MM.1S (cell line): ENCODE measurements at places on chromosomes 1 and 21.

- H3K27me3 ChIP-seq: no peaks in the 10 kb centered on the region
- no peaks in the 10 kb centered on the region for H3K4me1 ChIP-seq
- no peak overlapping the region for H3K27ac ChIP-seq
- no peaks in the 10 kb centered on the region for H3K36me3 ChIP-seq
- no peak overlapping the region for H3K4me3 ChIP-seq
- no peak for DNase-seq
Observed at GRCh38 chr1:201426479-201427310, 5.2 kb upstream of the TNNI1 start.

DNA sequence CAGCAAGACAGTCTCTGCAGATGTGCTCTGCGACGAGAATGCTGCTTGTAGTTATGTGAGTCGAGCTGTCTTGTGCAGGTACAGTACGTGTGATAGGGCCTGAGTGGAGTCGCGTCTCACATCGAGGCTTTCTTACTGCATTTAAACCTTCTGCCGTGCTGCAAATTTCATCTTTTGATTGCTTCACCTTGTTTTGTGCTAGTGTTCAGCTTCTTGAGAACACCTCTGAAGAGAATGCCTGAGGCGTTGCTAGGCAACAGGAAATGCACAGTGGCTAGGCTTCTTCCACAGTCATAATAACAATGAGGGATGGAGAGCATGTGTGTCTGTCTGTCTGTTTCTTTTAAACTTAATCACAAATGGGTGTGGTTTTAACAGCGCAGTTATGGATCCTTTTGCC lies 52.9 kb downstream of the MRPS6 start:
- DNase-seq: no peak
- H3K4me1 ChIP-seq: no peaks in the 10 kb centered on the region
- no peak overlapping the region for H3K4me3 ChIP-seq
- H3K36me3 ChIP-seq: no peaks in the 10 kb centered on the region

DNA sequence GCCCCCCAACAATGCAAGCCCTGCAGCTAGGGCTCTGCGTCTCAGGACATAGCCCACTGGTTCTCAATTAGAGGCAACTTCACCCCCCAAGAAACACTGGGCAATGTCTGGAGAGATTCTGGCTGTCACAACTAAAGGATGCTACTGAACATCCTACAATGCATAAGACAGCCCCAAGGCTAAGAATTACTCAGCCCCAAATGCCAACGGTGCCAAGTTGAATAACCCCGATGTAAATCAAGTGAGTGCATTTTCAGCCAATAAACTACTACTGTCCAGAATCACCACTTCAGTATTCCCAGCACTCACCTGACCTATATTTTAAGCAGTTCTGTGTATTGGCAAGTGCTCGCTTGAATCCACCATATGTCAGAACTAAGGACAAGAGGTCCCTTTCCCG lies 6.9 kb downstream of the RIPK4 start:
- no peak overlapping the region for H3K27ac ChIP-seq
- H3K4me3 ChIP-seq: no peak overlapping the region
- no peaks in the 10 kb centered on the region for H3K4me1 ChIP-seq
- peaks cover 77% of the 10 kb centered on the region for H3K27me3 ChIP-seq
- DNase-seq: no peak

GRCh38 chr21:41564871-41565274 lies 56.9 kb upstream of the TMPRSS2 start:
- peak; percentile 71 for DNase-seq
- H3K27ac ChIP-seq: peak overlapping the region; percentile 54
- no peaks in the 10 kb centered on the region for H3K36me3 ChIP-seq
- H3K4me3 ChIP-seq: no peak overlapping the region
- H3K4me1 ChIP-seq: peaks cover 25% of the 10 kb centered on the region

DNA sequence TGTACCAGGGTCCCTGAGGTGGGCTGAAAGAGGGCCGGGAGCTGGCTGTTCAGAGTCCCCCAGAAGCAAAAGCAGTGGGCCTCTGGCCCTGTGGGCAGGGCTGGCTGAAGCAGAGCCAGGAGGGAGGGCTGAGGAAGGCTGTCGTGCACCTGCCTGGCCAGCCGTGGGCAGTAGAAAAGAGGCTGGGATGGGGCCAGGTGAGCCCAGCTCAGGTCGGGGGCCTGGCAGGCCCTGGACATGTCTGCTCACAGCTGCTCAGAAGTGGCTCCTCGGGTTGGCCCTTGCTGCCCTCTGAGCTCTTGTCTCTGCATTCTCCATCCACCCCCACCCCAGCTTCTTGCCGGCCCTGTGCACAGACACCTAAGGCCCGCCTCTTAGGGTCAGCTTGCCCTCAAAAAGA lies 60.0 kb downstream of the TCP10L start:
- no peaks in the 10 kb centered on the region for H3K36me3 ChIP-seq
- no peaks in the 10 kb centered on the region for H3K27me3 ChIP-seq

GRCh38 chr1:243505986-243506689 lies 250.3 kb downstream of the SDCCAG8 start:
- no peaks in the 10 kb centered on the region for H3K36me3 ChIP-seq
- DNase-seq: no peak
- H3K4me1 ChIP-seq: no peaks in the 10 kb centered on the region
- no peak overlapping the region for H3K4me3 ChIP-seq
- H3K27ac ChIP-seq: no peak overlapping the region

GRCh38 chr1:60847855-60848582 lies 234.3 kb upstream of the NFIA start:
- H3K36me3 ChIP-seq: no peaks in the 10 kb centered on the region
- H3K27ac ChIP-seq: no peak overlapping the region
- no peak for DNase-seq
- H3K4me3 ChIP-seq: no peak overlapping the region
- H3K4me1 ChIP-seq: no peaks in the 10 kb centered on the region

DNA sequence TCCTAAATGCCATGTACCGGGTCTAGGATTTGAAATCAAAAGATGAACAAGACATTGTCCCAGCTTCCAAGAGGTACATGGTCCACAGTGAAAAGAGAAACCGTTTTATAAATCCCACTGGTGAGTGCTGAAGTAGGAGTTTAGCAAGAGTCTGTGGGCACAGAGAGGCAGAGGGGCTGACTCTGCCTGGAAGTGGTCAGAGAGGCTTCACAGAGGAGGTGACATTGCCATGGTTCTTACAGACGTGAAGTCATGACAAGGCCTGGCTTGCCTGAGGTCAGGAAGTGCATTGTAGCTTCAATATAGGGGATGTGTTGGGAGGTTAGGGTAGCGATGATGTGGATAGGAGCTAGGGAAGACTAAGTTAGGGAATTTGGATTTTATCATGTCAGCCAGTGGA lies 28.4 kb downstream of the MAPKAPK2 start:
- H3K4me1 ChIP-seq: peaks cover 56% of the 10 kb centered on the region
- no peaks in the 10 kb centered on the region for H3K36me3 ChIP-seq
- no peaks in the 10 kb centered on the region for H3K27me3 ChIP-seq
- no peak overlapping the region for H3K4me3 ChIP-seq
- no peak for DNase-seq

GRCh38 chr1:152960452-152961044 lies 9.9 kb upstream of the SPRR4 start:
- no peak overlapping the region for H3K4me3 ChIP-seq
- no peaks in the 10 kb centered on the region for H3K27me3 ChIP-seq
- H3K36me3 ChIP-seq: no peaks in the 10 kb centered on the region
- H3K4me1 ChIP-seq: no peaks in the 10 kb centered on the region

GRCh38 chr1:211420389-211420788 lies 71.6 kb downstream of the RD3 start:
- H3K27me3 ChIP-seq: no peaks in the 10 kb centered on the region
- H3K4me1 ChIP-seq: peaks cover 21% of the 10 kb centered on the region

DNA sequence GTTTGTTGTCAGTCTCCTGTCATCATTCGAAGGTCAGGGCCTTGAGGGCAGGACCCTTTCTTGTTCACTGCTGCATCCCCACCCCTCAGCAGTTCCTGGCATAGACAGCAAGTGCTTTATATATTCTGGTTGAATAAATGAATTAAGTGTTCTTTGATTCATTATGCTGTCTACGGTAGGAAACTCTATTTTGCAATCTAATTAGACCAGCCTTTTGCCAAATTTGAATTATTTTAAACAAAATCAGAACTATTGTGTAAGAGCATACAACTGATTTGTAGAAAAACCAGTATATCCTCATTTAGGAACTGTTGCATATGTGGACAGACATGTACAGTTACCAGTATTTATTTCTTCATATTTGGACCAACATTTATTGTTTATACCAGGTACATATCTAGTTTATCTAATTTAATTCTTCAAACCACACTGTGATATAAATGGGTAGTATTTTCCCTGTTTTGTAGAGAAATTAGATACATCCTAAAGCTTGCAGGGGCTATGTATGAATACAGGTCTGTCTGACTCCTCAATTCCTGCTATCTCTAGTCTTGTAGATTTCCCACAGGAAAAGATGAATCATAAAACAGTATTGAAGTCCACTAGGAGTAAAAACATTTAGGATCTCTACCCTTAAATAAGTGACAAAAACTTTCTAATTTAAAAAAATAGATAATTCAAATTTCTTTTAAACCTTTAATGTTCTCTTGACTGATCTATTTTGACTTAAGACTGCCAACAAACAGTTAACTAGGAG lies 10.4 kb downstream of the MGST3 start:
- H3K27ac ChIP-seq: no peak overlapping the region
- no peaks in the 10 kb centered on the region for H3K36me3 ChIP-seq
- H3K4me1 ChIP-seq: peaks cover 21% of the 10 kb centered on the region
- no peaks in the 10 kb centered on the region for H3K27me3 ChIP-seq
- no peak overlapping the region for H3K4me3 ChIP-seq
- DNase-seq: peak; percentile 15

GRCh38 chr1:9960706-9961562 lies 17.7 kb downstream of the NMNAT1 start:
- H3K36me3 ChIP-seq: no peaks in the 10 kb centered on the region
- peaks cover 10% of the 10 kb centered on the region for H3K4me1 ChIP-seq
- DNase-seq: peak; percentile 51
- peak overlapping the region; percentile 24; the same call in 1 of the 2 replicates for H3K27ac ChIP-seq
- H3K27me3 ChIP-seq: no peaks in the 10 kb centered on the region
- no peak overlapping the region; the same call in 1 of the 2 replicates for H3K4me3 ChIP-seq

DNA sequence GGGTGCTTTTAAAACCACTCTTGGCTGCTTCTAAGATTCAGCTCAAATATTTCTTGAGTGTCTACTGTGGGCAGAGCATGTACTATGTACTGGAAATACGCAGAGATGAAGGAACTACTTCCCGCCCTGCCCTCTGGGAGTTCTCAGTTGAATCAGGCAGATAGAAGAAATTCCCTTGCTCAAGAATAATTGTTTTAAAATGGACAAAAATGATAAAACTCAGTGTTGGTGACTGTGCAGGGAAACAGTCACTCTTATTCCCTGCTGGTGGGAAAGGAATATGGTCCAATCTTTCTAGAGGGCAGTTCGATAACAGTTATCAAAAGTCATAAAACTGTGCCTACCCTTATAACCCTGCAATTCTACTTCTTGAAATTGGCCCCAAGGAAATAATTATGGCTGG lies 16.9 kb upstream of the GRHL3 start:
- H3K36me3 ChIP-seq: no peaks in the 10 kb centered on the region
- H3K4me3 ChIP-seq: no peak overlapping the region
- H3K27me3 ChIP-seq: no peaks in the 10 kb centered on the region
- no peak for DNase-seq

- no peaks in the 10 kb centered on the region for H3K4me1 ChIP-seq
- H3K36me3 ChIP-seq: no peaks in the 10 kb centered on the region
- H3K27ac ChIP-seq: no peak overlapping the region
- H3K27me3 ChIP-seq: no peaks in the 10 kb centered on the region
- no peak for DNase-seq
- H3K4me3 ChIP-seq: no peak overlapping the region
Observed at GRCh38 chr1:240869071-240869470, 257.1 kb upstream of the GREM2 start.

DNA sequence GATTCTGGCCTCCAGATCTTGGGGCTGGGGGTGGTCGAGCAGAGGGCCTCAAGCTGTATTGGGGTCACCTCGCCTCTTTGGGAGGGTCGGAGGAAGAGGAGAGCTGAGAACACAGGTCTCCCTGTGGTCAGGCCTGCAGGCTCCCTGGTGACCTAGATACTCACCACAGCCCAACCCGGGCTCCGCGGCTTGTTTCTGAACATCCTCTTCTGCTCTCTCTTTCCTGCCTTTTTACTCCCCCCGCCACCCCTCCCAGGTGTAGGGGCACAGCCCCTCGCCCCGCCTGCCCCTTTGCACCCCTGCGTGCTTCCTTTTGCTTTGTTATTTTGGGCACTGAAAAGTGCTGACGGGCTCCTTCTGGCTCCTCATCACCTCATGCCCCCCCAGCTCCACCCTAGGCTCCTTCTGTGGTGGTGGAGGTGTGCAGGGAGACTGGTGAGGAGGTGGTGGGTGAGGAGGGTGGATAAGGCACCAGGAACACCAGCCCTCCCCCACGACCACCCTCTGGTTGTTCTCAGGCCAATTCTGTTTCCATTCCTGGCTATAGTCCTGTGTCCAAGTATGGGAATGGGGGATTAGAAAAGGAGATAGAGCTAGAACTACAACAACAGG lies 10.6 kb upstream of the LINGO4 start:
- peaks cover 48% of the 10 kb centered on the region for H3K4me1 ChIP-seq
- peak; percentile 92 for DNase-seq
- H3K27ac ChIP-seq: peak overlapping the region; percentile 60
- no peaks in the 10 kb centered on the region for H3K36me3 ChIP-seq
- H3K4me3 ChIP-seq: peak overlapping the region; percentile 7; the same call in 1 of the 2 replicates
- H3K27me3 ChIP-seq: no peaks in the 10 kb centered on the region

GRCh38 chr1:66300972-66301451 lies 232.9 kb upstream of the SGIP1 start:
- peak overlapping the region; percentile 50 for H3K4me3 ChIP-seq
- peaks cover 47% of the 10 kb centered on the region for H3K4me1 ChIP-seq
- H3K27ac ChIP-seq: peak overlapping the region; percentile 53
- peak; percentile 82 for DNase-seq
- H3K36me3 ChIP-seq: no peaks in the 10 kb centered on the region
- H3K27me3 ChIP-seq: no peaks in the 10 kb centered on the region
